GM04503 (cell line): ENCODE measurements at places on chromosomes 13 and 19.
A peak's percentile ranks its signal among the peaks of the same experiment; 100 is the strongest.

GRCh38 chr19:44621367-44621766 is 8.0 kb downstream of the IGSF23 start:
- no peak for DNase-seq

DNA sequence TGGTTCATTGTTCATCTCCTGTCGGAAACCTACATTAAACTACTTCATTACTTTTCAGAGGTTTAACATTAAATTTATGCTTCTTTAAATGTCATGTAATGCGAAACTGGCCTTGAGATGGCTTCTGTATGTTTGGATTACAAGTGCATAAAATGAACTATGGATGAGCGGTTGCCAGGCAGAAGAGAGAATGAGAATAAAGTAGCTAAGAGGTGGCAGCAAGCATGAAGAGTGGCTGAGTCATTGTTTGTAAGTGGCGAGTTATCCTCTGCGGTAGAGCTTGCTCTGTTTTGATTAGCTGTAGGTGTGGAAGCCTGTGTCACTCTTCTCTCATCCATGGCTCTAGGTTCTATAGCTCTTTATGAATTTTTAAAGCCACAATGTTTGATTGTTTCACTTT is 1139.6 kb upstream of the PCDH9 start:
- DNase-seq, result no peak

DNA sequence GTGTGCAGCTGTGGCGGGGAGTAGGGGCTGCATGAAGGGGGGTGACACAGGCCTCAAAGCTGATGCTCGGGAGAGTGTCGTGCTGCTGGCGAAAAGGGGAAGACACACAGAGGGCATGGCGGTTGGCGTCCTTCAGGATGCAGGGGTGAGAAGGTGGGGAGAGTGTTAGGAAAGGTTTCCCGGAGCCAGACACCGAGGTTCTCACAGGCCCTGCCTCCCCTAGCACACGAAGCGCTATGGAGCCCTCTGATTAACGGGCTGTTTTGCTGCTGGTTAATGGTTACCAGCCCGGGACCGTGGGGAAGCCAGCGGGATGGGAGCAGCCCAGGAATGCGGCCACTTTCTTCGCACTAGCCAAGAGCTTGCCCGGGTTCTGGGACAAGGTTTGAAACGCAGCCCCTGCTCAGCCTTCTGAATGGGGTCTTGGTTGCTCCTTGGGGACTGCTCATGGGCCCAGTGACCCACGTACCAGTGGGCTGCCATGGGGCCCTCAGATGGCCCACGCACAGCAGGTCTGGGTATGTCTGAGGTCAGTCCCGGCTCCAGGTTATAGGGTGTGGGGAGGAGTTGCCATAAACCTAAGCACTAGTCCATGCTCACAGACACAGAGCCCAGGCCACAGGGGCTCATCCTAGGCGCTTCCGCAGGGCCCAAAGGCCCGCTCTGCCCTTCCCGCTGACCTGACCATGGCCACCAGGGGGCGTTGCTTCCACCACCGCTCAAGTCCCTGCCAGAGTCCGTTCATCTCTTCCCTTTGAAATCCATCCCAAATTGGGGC is 31.3 kb upstream of the ISYNA1 start:
- DNase-seq, result no peak

GRCh38 chr19:3292958-3293529 is 68.6 kb downstream of the CELF5 start:
- no peak for DNase-seq

- peak; percentile 93 for DNase-seq
These were observed at the start of gene COX6B1 for GRCh38 chr19:35648017-35648961. Gene COX6B1, plus strand, starts transcription at chr19:35648323. Its CDS starts 2,921 bp downstream, at chr19:35651244.

GRCh38 chr19:11504502-11505031 is 1.1 kb downstream of the ZNF653 start:
- DNase-seq, result no peak

- DNase-seq, result no peak
These were observed 54.1 kb downstream of the ABCC4 start for GRCh38 chr13:95247171-95247570.

DNA sequence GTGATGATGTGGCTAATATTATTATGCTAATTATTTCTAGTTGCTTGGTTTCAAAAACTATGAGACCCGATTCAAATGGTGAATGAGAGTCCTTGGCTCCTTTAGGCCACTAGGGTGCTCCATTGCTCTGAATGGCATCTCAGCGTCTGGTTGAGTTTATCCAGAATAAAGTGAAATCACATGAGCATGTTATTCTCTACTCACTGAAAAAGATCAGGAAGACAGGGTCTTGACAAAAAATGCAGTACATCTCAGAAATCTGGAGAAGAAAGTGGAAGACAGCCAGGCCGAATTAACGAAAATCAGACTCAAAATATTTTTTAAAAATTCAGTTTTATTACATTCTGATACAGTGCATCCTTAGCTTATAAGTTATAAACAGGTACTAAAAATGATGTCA is 516.2 kb downstream of the MYO16 start:
- no peak for DNase-seq

- peak; percentile 17 for DNase-seq
These were observed 26.5 kb downstream of the MYCBP2 start for GRCh38 chr13:77300176-77301037.

GRCh38 chr13:102273111-102273510 is 128.7 kb downstream of the FGF14 start:
- no peak for DNase-seq
